ENCODE measurements at places on chromosomes 7 and 10.

DNA sequence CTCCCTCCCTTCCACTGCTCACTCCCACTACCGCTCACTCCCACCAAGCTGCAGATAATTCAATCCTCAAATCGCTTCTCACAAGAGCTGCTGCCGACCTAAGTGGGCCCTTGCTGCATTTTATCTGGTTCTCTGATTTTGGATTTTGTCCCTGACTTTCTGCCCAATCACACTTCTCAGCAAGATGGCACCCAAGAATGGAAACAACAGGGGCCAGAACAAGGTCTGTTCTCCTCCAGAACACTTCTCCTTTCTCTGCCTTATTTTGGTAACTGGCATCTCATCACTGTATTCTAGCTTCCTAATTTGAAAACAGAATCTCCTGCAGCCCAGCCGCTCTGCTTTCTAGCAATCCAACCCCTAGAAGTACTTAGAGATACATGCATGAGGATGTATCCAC is 172.8 kb downstream of the GRID1 start:
- no peak for DNase-seq

DNA sequence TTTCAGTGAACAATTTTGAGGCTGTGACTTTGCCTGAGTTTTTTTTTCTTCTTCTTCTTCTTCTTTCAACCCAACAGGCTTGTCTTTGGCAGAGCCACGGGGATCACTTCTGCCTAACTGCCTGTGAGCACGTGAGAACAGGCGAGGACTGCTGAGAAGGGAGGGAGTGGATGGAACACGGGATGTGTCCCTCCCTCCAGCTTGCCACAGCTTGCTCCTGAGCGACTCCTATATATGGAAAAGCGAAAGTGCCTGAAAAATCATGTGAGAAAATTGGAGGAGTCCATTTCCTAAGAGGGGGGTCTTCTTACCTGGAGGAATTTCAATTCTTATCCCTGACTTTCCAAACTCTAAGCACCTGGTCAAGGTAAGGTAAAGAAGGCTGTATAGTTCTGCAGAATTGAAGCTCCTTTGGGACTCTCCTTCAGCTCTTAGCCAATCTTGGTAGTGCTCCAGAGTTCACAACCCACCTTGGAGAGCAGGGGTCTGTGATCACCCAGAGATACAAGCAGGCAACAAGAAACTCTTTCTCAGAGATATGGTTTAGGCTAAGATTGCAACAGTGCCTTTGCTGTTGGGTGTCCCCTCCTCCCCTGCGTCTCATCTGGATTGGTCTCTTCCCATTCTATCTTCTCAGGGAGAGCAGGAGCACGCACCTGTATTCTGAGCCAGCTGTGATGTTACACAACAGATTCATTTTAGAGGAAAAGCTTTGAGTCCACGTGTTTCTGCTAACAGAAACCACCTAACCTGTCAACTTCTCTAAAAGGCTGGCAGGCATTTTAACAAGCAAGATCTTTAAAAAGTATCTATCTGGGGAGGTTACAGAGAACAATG is at the start of gene MAT1A:
Gene MAT1A (minus strand): TSS at position 208 of the 837 bp plus-strand sequence. CDS start 235 bp downstream, outside the sequence.
- DNase-seq, result no peak

DNA sequence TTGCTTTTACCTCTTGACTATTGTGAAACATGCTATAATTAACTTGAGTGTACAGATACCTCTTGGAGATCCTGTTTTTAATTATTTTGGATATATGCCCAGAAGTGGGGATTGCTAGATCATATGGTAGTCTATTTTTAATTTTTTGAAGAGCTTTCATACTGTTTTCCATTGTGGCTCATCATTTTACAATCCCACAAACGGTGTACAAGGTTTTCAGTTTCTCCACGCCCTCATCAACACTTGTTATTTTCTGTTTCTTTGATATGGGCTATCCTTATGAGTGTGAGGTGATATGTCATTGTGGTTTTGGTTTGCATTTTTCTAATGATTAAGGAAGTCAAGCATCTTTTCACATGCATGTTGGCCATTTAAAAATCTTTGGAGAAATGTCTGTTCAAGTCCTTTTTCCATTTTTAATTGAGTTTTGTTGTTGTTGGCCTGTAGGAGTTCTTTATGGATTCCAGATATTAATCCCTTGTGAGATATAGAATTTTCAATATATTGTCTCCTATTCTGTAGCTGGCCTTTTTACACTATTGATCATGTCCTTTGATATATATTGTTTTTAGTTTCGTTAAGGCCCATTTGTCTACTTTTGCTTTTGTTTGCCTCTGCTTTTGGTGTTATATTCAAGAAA is 7.5 kb downstream of the AGK start:
- no peak for DNase-seq

GRCh38 chr10:59524348-59524747 is 162.0 kb upstream of the FAM13C start:
- no peak for DNase-seq

DNA sequence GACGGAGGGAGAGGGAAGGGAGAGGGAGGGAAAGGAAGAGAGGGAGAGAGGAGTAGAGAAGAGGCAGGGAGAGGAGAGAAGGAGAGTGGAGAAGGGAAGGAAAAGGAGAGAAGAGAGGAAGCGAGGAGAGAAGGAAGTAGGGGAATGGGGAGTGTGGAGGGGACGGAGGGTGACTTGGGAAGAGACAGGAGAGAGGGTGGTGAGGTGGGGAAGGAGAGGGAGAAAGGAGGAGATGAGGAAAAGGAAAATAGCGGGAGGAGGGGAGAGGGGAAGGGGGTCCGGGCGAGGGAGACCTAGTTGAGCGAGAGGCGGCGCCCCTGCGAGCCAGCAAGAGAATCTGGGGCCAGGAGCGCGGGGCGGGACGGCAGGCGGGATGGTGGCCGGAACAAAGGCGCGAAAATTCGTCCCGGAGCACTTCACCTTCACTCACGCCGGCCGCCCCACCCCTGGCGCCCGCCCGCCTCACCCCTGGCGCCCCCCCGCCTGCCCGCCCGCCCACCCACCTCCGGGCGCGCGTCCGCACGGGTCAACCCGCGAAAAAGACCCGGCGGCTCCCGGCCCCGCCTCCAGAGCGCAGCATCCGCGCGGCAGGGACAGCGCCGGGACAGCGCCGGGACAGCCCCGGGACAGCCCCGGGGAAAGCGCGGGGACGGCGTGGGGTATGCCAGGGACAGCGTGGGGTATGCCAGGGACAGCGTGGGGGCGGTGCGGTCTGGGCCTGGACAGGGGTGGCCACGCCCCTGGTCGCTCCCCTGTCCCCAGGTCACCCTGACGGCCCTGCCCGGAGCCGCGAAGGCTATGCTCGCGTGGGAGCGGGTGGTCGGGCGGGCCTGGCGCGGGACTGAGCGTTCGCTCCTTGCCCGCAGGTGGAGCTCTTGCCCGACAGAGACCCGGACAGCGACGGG is 4.2 kb downstream of the VSTM2A start:
- DNase-seq, result no peak

- DNase-seq, result no peak
Measured at GRCh38 chr7:158695056-158695455, 9.5 kb downstream of the NCAPG2 start.

DNA sequence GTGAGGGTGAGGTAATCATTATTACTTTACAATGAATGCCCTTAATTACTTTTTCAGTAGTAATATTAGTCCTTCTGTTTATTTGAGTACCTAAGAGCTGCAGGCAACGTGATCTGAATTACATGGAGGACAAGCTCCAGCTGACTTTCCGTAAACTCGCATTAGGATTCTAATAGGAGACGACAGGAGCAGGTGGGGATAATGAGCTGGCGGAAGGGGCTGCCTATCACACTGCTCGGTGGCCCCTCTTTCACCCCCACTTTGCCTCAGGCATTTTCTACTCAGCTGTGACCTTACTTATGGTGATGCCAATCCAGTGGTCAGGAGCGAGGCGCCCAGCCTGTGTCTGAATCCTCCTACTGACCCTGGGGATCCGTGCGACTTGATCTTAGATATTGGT is at the start of gene C7orf33:
Gene C7orf33 (plus strand): TSS at position 296 of the 400 bp plus-strand sequence. CDS start 160 bp downstream, outside the sequence.
- DNase-seq, result no peak

DNA sequence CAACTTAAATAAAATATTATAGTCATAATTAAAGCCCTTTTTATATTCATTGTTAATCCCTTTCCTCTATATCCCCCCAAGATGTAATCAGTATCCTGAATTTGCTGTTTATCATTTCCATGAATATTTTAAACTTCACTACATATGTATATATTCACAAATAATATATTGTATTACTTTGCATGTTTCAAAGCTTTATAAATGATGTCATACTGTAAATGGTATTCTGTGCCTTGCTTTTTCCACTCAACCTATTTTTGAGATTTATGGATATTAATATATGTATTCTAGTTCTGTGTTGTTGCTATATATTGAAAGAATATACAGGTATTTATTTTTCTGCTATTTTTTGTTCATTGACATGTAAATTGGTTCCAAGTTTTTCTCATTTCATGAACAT is 173.1 kb downstream of the CCDC71L start:
- no peak for DNase-seq

DNA sequence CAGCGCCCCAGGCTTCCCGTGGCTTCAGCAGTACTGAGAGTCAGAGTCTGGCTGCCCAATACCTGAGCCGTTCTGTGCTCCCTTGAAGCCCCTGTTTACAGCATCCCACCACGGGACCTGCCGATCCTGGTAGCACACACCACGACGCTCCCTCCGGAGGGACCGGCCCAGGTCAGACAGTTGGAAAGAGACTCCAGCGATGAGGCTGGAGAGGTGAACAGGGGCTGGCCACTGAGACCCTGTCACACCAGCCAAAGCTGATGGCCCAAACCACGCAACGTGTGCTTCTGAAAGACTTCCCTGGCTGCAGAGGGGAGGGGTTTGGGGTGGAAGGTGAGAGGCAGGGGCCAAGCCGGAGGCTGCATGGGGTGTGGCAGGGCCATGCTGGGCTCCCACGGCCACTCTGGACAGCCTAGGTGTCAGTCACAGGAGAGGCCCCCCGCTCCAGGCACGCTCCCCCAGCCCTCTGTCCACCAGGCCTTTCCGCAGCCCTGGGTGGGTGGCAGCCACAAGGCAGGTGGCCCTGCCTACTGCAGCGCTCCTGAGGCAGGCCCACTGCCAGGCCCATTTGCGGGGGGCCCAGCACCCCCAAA is 140.2 kb upstream of the CHST15 start:
- DNase-seq, result no peak

- no peak for DNase-seq
Measured at GRCh38 chr7:29005829-29006228, 47.7 kb upstream of the TRIL start.

- DNase-seq, result no peak
Measured at GRCh38 chr10:28010821-28011220, 11.9 kb upstream of the ODAD2 start.

- no peak for DNase-seq
Measured at GRCh38 chr10:125565046-125565445, 117.9 kb downstream of the TEX36 start.

GRCh38 chr7:12923971-12924370 is 236.5 kb downstream of the ARL4A start:
- DNase-seq, result no peak

DNA sequence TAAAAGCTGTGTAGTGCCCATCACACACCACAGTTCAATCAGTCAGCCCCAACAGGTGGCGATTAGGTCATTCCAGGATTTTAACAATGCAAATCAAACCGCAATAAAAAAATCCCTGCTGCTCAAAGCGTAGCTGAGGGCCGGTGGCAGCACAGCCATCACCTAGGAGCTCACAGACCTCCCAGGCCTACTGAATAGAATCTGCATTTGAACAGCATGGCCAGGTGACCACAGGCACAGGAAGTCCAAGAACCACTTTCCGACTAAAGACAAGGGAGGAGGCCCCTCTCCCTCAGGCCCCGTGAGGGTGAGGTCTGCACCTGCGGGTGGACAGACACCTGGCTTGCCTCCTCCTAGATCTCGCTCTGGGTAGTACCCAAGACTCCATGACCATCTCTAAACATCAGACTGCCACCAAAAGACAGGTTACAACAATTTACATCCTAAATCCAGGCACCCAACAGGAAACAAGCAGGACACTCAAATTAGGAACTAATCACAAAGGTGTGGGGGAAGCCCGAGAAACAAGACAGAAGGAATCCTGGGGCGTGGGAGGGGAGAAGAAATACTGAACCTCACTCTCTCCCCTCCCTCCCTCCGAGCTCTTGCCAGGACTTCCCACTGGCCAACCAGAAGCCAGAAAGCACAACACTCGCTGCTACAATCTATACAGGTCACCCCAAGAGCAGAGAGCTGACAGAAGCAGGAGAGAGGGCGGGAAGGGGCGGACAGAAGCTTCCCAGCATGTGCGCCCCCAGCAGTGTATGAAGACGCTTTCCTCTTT is 19.2 kb downstream of the GNA12 start:
- no peak for DNase-seq

GRCh38 chr10:69316313-69317059 is 38.2 kb downstream of the HK1 start:
- DNase-seq, result no peak

- DNase-seq, result peak; percentile 60
Measured at GRCh38 chr7:45089341-45089891, 647 bp upstream of the NACAD start.

DNA sequence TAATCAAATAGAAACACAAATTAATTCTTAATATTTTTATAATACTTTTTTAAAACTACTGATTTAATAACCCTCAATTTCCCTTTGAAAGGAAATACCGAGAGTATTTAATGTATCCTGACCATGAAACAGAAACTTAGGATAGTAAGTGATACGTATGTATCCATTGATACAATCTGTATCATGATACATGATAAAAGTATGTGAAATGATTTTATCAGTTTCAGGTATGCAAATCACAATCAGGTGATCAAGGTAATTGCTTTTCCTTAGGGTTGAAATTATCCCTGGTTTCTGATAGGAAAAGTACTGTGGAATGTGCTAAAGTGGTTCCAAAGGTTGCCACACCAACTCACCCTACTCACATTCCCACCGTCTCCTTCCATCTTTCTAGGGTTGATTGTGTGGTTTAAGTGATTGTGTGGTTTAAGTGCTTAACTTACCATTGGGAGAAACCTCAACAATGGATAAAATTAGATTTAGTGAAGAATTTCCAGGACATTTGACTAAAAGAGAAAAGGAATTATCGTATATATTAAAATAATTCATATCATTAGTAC is 138.3 kb downstream of the LRRN3 start:
- DNase-seq, result no peak

DNA sequence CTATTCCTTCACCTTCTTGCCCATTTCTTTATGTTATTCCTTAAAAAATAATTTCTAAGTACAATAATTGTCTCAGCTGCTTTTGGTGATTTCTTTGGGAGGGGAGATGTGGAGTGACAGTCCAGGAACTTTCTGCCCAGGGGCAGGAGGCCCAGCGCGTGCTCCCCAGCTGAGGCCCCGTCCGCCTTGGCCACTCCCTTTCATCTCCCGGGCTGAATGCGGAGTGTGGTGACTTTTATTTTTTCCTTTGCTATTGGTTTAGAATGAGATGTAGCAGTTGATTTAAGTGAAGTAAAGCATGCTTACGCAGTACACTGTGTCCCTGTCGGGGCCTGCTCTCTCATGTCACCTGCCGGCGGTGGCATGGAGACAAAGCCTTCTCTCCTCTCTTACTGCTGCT is 141.6 kb downstream of the MGMT start:
- no peak for DNase-seq

DNA sequence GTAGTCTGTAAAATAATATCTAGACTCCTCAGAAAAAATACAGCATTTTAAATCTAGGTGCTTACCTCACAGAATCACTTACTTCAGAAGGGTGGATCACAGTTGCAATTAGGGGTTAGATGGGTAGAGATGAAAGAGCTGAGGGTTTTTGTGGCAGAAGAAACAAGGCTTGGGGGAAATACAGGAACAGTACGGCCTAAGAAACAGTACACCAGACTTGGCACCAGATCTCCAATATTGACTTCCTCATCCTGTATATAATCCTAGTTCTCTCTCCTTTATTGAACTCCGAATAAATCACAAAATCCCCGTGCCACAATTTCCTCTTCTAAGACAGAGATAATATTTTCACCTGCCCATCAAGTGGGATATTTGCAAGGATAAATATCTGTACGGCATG is 14.3 kb downstream of the CEP41 start:
- DNase-seq, result no peak
